ENCODE measurements at places on chromosomes 4 and X. TPM values are rescaled to one million over a fixed set of nuclear protein-coding genes. Genes with fewer than 3 reads are reported as not detected.

HTATSF1 gene
- 62.1 TPM for total RNA-seq

SHISA3 gene
- 0.69 TPM for total RNA-seq

SYTL4 gene
- not detected for total RNA-seq

UGT2B15 gene
- not detected for total RNA-seq

FDCSP gene
- not detected for total RNA-seq

DOK7 gene
- total RNA-seq: not detected

SLC2A9 gene
- total RNA-seq: 2.0 TPM

PIN4 gene
- 5.1 TPM for total RNA-seq

CLCN3 gene
- total RNA-seq: 28.6 TPM

USP46 gene
- total RNA-seq: 8.7 TPM

CXCL8 gene
- 0.15 TPM for total RNA-seq

ERCC6L gene
- 12.0 TPM for total RNA-seq

GAB3 gene
- total RNA-seq: 5.5 TPM

CPE gene
- not detected for total RNA-seq

PAGE4 gene
- total RNA-seq: not detected

Data from activated CD4-positive, alpha-beta T cell treated with anti-CD3 and anti-CD28 coated beads, Interleukin-2, amount 10 ng/mL, durations not matched to agents 7 days and 5 days (primary cell).